KBM-7 (cell line): ENCODE measurements at places on chromosomes 11 and 22.

GRCh38 chr11:111913031-111913861, 712 bp downstream of the HSPB2 start:
- no peak for DNase-seq

DNA sequence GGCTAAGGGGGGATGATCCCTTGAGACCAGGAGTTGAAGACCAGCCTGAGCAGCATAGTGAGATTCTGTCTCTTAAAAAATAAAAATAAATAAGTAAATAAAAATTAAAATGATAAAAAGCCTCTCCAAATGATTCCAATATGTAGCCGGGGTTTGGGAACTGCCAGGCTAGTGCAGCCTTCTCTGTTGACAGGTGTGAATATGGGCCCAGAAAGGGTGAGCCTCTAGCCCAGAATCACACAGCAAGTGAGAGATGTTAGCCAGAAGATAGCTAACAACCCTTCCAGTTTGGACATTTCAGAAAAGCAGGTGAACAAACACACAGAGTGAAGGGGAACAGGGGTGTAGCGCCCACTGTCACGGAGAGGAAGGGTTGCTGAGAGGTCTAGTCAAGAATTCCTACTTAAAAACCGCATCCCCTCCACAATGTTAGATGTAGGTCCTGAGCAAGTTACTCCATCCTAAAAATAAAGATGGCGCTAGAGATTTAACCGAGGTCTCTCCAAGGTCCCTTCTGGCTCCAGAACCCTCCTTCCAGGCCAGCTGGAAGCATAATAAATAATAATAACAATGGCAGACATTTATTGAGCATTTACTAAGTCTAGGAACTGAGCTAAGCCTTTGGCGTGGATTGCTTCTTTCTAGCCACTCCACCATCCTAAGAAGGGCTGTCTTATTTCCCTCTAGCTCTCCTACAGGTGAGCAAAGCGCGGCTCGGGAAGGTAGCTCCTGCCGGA, 51.6 kb downstream of the CYTH4 start:
- no peak for DNase-seq

DNA sequence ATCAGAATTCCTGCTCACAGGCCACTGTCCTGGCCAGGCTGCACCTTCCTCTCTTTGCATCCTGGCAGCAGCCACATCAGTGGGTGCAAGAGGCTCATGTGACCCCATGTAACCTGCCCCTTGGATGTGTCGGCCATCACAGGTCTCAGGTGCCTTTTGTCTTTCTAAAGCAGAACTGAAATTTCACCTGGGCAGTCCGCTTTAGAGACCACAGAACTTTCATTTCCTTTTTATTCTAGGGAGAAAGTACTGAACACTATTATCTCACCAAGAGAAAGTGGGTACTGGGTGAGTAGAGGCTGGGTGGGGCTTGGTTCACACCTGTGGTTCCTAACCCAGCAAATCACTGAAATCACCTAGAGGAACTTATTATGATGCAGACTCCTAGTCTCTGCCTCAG, 51.7 kb upstream of the NUP160 start:
- no peak for DNase-seq

- no peak for DNase-seq
These were observed 25.0 kb downstream of the MED15 start for GRCh38 chr22:20532256-20532993.

- DNase-seq: no peak
These were observed 2.1 kb downstream of the KDM4D start for GRCh38 chr11:94975599-94975998.

DNA sequence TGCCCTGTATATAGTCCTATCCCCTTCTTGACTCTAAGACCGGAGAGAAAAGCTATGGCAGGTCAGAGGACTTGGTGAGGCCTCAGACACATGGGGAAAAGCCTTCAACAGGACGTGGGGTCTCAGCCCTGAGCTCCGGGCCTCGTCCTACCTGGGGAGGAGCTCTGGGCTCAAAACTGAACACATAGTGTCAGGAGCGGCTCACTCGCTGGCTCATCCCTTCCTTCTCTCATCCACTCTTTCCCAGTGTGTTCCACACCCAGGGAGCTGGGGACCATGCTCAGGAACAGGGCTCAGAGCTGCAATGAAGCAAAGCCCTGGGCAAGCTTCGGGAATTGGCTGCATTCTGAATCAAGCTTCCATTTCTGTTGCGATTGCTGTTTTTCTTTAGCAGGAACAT, 14.5 kb downstream of the ADAMTS15 start:
- DNase-seq: no peak

DNA sequence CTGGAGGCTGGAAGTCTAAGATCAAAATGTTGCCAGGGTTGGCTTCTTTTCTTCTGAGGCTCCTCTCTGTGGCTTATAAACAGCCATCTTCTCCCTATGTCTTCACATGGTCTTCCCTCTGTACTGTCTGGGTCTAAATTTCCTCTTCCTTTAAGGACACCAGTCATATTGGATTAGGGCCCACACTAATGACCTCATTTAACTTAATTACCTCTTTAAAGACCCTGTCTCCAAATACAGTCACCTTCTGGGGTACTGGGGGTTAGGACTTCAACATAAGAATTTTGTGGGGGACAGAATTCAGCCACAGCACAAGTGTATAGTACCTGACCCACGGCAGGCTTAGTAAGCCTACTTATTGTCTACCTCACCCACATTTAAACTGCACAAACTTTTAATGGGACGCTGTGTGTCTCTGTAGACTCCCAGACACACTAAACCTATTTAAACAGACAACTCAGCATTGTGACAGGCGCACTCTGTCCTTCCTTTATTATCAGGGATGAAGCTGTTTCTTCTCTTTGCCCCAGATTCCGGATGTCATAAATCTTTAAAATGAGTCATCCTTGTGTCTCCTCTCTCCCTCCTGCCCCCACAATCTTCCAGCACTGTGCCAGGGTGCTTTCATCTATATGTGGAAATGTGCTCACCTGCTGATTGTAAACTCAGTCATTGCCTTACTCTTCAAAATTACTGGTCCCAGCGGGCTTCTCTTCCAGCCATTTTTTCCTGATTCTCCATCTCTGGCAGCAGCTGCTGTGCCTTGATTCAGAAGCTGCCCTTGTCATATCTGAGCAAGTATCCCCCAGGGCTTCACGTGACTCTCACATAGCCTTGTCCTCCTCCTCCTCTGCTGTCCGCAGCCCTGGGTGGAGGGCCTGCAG, 5.4 kb upstream of the MAPK8IP1 start:
- DNase-seq: no peak

DNA sequence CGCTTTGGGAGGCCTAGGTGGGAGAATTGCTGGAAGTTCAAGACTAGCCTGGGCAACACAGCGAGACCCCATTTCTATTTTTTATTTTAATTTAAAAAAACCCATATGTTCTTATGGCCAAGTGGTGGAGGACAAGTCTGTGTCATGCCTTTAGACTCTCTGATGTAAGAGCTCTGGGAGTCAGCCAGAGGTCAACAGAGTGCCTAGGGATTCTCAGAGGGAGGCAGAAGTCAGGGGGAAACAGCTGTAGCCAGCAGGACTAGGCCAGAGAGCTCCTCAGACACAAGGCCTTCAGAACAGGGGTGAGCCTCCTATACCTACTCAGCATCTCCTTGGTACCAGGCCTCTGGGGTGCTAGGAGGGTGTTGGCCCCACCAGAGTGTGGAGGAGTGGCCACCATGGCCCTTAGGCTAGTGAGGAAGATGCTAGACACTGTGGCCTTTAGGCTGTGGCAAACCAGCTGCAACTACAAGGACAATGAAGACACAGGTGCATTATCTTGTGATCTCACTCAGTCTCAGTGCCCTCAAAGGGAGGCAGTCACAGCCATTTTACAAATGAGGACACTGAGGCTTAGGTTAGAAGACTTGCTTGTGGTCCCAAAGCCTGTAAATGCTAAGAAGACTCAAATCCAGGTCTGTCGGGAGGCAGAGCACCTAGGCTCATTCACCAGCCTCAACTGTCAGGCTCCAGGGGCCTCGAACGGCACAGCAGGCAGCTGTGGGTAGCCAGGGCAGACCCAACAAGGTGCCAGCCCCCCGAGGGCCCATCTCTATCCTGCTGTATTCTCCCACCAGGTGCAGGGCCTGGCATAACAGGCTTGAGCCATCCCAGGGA, 5.0 kb downstream of the ZP1 start:
- no peak for DNase-seq

GRCh38 chr11:132008872-132009271, 638.5 kb downstream of the NTM start:
- DNase-seq: no peak

GRCh38 chr11:113278481-113278880, 35.9 kb upstream of the TTC12 start:
- no peak for DNase-seq

GRCh38 chr11:94217705-94218104, 86.7 kb upstream of the IZUMO1R start:
- no peak for DNase-seq
